ENCODE measurements at places on chromosomes 5 and 9.

- no peak for DNase-seq
Measured at GRCh38 chr9:95147452-95148207, 169.9 kb downstream of the FANCC start.

GRCh38 chr5:177095088-177095669 lies 8.5 kb downstream of the FGFR4 start:
- DNase-seq = no peak

GRCh38 chr5:168132241-168132641 lies 159.2 kb upstream of the WWC1 start:
- DNase-seq = no peak

GRCh38 chr9:87516222-87516925 lies 18.7 kb downstream of the DAPK1 start:
- no peak for DNase-seq

DNA sequence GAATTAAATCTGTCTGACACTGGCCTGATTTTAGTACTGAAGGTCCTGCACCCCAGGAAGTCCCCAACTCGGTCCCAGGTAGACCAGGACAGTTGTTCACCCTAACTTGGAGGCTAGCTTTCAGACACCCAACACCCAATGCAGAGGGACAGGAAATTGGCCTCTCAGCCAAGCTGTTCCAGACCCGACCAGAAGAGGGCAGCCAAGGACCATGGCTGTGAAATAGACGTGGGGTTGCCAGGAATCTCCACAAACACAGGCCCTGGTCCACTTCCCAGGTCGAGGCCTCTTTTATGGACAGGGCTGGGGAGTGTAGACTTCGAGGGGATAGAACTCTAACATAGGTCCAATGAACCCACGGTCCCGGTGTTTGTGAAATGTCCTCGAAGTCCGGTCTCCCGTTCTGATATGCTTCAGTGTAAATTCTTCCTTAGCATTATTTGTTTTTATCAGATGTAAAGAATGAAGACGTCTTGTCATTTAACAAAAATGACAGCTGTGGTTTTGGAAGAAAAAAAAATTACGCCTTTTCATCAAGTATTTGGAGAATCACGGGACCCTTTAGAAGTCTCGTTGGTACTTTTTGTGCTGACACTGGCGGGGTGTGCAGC lies 260.3 kb upstream of the ADAMTS16 start:
- DNase-seq = peak; percentile 85

DNA sequence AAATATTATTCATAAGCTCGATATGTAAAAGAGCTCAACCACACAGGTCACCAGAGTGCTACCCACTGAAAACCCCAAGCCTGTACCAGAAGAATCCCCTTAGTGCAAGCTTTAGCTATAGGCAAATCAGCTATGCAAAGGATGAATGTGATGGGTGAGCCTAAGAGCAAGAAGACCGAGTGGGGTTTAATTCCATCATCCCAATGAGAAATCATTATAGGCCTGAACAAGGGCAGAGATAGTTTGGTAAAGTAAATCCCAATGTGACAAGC lies 21.8 kb downstream of the ELOVL7 start:
- DNase-seq = no peak

GRCh38 chr9:36093384-36093783 lies 43.1 kb upstream of the GLIPR2 start:
- DNase-seq = no peak

DNA sequence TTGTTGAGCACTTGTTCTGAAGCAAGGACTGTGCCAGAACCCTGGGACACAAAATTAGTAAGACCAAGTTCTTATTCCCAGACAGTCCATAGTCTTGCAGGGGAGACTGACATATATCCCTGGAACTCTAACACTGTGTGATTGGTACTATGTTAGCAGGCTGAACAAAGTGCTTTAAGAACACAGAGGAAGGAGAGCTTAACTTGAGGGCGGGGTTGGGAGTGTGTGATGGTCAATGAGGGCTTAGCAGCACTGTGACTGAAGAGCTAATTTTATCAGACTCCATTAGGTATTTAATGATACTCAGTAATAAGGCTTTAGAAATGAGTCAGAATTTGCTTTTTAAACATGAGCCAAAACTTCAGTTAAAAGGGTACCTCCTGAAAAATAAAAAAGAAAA lies 14.9 kb upstream of the SPATA24 start:
- DNase-seq = no peak

DNA sequence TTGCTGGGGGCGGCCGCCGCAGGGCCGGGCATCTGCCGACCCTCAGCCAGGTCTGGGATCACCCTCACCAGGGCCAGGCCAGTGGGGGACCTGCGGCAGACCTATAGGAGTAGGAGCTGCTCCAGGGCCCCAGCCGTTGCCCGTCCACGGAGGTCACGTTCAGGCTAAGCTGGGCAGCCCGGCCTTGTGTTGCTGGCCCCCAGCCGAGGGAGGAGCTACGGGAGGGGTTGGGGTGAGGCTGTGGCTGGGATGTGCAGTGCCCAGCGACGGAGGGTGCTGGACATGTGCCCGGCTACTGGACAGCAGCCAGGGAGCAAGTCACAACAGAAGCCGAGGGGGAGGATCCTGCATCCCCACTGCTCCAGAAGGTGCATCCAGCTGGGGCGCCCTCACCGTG lies 39.6 kb upstream of the SLC6A19 start:
- DNase-seq = no peak

DNA sequence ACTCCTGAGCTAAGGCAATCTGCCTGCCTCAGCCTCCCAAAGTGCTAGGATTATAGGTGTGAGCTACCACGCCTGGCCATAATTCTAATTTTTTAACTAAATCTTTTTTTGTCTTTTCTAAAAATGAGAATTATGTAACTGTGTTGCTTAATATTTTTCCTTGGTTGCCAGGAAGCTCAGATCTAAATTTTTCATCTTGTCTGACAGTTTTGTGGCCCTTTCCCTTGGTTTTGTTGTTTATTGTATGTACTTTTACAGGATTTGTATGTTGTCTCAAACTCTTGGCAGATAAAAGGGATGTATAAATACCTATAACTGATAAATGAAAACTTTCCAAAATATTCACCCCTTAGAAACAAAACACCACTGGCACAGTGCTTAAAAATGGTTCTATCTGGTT lies 88.2 kb upstream of the KLF9 start:
- no peak for DNase-seq

DNA sequence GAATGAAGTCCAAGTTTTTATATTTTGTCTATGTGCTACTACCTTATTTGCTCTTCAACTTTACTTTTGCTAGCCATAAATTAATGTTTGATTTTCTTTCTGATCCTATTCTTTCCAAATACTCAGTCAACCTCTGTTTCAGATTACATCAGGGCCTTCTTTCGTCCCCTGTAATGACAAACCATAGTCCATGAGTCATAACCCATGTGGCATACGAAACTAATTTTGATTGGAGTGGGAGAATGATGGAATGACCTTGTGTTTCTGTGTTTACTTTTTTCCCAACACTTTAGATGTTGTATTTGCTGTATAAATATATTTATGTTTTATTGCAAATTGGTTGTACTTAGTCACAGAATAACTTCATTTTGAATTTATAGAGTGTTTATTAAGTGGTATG lies 1043.1 kb downstream of the DTWD2 start:
- no peak for DNase-seq

DNA sequence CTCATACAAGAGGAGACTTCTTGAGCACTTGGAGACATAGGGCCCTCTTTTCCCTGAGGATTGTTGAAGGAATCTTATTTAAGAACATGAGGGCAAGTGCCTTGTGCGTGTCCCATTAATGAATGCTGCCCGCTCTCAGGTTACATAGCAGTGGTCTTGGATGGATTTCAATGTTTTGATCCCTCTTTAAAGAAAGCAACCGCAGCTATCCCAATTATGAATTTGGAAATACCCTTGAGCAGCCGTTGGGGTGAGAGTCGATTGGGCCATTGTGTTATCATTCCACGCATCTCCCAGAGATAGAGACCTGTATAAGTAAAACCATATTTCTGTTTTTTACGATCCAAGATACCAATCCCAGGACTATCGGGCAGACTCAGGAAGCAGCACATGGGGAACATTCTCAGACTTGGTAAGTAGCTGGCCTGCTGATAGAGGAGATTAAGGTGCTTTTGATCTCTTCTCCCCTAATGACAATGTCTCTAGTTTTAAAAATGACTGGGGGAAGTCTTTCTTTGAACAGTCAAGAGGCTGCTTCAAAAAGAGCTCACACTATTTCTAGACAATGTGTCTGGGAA lies 145.3 kb downstream of the MACROH2A1 start:
- no peak for DNase-seq

- no peak for DNase-seq
Measured at GRCh38 chr9:127838375-127839078, 15.9 kb downstream of the ENG start.

DNA sequence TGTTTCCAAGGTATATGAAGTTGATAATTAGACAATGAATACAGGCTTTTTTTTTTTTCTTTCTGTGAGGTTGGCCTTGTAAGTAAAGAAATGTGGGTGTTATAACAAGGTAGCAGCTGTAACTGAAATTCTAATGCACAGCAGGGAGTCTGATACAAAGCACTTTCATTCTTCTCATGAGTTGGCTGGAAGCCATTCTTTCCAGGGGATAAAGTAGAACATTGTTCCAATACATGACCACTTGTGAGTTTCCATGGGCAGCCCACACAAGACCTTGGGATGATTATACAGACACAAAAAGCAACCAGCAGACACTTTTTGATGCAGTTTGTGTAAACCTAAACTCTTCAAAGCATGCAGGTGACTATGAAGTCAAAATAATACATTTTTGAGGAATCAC lies 1785.9 kb upstream of the WWC1 start:
- DNase-seq = no peak

GRCh38 chr5:136769093-136769492 lies 403.7 kb upstream of the TRPC7 start:
- DNase-seq = no peak

DNA sequence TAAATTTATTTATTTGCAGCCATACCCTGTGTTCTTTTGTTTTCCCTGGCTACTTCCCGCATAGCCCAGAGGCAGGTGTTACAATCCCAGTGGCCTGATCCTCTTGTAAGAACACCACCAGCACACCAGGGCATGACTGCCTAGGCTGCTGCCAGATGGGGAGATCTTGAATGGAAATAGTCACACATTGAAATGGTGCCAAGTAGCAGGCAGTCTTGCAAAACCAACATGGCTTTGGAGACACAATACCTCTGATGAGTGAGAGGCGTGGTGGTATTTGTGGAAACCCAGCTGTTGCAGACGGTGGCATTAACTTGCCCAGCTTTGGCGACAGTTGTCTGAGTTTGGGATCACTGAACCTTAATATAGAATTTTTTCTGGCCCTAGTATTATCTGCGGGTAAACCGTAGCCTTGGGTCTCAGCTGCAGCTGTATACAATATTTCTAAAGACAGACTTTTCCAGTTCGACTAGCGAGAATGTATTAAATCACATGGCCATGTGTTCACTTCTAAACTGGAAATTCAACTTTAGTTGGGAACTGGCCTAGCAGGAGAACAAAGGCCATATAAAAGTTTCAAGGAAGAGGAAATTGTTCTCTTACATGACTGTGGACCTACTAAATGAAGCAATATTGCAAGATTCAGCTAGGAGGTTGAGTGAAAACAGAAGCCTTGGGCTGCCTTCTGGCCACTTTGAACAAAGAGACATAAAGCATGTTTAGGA lies 277.0 kb downstream of the SMARCA2 start:
- DNase-seq = no peak

DNA sequence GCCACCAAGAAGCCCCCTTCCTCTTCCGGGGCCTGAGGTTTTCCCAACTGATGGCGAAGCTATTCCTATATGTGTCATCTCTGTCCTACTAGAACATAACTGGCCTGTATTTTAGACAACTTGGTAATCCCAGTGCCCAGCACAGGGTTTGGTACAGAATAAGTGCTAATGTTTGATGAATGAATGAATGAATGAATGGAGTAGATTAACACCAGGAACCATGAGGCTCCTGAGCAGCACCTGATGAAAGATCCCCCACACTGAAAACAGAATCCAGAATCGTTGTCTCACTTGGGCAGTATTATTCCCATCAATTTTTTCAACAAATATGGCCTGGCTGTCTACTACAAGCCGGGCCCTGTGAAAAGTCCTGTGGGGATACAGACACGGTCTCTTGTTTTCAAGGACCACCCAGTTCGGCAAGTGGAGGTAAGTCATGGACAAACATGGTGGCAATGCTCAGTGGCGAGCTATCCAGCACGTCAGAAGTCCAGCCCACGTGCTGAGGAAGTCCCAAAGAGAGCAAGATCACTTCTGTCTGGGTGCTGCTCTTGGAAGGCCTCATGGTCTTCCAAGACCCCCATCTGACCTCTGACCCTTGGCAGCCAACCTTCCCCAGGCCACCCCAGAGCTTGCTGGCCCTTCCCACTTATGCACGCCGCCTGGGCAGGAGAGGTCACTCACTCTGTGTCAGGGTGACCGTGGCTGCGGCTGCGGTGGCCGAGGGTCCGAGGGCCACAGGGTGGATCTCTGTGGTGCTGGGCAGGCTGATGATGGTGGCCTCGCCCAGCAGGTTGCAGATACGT lies 1.0 kb downstream of the NAIF1 start:
- no peak for DNase-seq

DNA sequence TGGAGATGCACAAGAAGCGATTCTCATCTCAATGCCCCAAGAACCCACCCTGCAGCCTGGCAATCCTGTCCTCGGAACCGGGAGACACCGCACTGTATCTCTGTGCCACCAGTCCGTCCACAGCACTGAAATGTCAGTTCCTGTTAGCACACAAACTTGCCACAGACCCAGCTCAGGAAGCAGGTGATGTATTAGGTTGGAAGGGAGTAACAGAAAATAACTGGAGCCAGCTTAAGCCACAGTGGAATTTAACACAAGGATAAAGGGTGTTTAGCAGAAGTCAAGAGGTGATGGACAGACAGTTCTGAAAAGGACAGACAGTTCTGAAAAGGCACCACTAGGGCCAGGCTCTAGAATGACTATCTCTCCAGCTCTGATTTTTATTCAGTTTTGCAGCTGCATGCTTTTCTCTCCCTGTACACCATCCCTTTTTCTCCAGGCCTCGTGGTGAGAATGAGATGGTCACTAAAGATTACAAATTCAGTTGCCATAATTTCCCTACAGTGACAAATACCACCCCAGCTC lies 114.4 kb downstream of the ANKRD18B start:
- no peak for DNase-seq

GRCh38 chr9:121498487-121499176 lies 1.0 kb downstream of the GGTA1 start:
- DNase-seq = no peak

DNA sequence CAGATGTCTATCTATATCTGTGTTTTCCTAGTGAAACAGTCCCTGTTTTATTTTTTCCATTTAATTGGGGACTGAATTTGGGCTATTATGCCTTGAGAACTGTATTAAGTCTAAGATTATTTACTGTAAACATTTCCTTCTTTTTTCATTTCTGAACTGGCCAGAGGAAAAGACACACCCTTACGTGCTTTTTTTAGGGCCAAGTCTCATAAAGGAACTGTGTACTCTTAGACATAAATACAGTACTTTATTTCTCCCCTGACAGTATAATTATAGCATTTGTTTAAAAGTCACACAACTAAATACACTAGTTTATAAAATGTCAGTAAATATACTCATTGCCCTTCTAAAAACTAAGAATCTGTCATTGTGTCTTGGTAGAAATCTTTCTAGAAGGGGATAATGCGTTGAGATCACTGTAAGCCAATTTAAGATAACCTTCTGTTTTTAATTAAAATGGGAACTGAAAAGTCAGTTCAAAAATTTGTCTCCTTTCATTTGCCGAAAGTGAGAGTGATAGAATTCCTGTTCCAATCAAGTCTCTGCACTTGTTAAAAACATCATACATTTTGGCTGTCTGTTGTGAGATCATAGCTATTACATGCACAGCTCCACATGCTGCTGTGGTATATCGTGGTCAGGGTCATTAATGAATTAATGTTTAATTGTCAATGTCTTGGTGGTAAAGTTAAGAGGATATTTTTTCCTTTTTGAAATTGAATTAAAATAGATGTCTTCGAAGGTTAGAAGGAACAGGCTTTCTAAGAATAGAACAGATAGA lies 132.1 kb downstream of the FOCAD start:
- no peak for DNase-seq

GRCh38 chr9:122912671-122912963 lies 506 bp downstream of the ZBTB6 start:
- no peak for DNase-seq

Measured in left forelimb (tissue), 1 donor.